Skin of body (tissue), 3 donors: ENCODE measurements at places on chromosomes 1 and 21. TPM values are rescaled to one million over a fixed set of nuclear protein-coding genes. Genes with fewer than 3 reads are reported as not detected.

LENEP gene
- total RNA-seq: not detected

DNA sequence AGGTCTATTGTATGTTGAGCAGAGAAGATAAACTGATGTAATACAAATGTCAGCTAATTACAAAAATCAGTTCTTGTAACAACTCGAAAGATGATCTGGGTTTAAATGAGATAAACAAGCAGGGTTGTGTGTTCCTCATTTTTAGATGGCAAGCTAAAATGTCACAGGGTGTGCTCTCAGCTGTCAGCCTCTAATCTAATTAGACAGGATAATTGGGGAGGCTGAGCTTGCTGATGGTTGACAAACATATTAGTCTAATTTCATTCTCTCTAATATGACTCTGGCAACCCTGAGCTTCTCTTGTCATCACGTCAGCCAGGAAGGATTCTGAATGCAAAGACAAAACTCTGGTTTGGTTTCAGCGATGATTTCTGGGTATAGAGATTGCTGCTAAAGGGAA, 335.3 kb upstream of the KAZN start:
- peak; percentile 22 for DNase-seq

IRF6 gene
- total RNA-seq: 77.9 TPM

GRCh38 chr1:9910423-9911178, 532 bp upstream of the CTNNBIP1 start:
- peak; percentile 98 for DNase-seq

DNA sequence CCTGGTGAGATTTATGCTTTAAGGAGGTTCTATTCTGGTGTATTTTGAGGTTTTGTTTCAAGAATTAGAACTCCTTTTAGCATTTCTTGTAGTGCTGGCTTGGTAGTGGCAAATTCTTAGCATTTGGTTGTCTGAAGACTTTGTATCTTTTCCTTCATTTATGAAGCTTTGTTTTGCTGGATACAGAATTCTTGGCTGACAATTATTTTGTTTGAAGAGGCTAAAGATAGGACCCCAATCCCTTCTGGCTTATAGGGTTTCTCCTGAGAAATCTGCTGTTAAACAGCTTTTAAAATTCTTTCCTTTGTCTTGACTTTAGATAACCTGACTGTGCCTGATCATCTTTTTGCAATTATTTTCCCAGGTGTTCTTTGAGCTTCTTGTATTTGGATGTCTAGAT, 58.6 kb downstream of the GPR137B start:
- DNase-seq: no peak

AUNIP gene
- total RNA-seq: 1.1 TPM

LHX4 gene
- total RNA-seq: 0.10 TPM

CCDC185 gene
- total RNA-seq: not detected

CFH gene
- total RNA-seq: 44.9 TPM

- no peak for DNase-seq
Measured at GRCh38 chr1:175470591-175470990, 272.8 kb downstream of the TNR start.

DNA sequence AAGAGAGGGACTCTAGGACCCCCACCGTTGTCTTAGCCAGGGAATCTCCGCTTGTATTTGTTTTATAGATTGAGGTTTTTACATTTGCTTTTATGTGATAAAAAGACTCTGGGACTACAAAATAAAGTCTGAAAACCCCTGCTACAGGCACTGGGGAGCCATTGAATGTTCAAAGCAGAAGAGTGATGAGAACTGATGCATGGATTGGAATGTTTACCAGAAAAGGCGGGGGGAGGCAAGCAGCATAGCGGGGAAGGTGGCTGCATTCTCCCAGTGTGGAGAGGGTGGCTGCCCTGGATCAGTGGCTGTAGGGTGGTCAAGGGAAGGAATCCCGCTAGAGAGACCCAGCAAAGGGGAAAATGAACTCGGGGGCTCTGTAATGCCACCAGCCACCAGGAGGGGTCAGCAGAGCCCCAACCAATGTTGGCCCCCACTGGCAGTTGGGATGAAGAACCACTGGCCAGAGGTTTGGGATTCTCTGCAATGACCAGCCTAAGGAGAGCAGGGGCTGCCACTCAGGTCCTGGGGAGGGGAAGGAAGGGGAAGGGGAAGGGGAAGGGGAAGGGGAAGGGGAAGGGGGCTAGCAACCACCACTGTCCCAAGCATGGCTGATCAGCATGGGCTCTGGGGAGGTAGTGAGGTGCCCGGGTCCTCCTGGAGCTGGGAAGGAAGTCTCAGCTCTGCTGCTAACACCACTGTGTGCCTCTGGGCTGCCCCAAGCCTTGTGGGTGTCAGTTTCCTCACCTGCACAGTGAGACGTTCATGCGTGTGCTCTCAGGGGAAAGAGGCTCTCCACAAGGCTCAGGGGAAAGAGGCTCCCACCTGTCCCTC, 19.2 kb upstream of the PEF1 start:
- DNase-seq: no peak

GRCh38 chr1:180948641-180949615, 36.2 kb downstream of the KIAA1614 start:
- no peak for DNase-seq

GRCh38 chr1:64019818-64020217, 183.6 kb upstream of the UBE2U start:
- DNase-seq: peak; percentile 32

GRCh38 chr1:70117046-70117445, 88.3 kb downstream of the LRRC40 start:
- DNase-seq: no peak

DNA sequence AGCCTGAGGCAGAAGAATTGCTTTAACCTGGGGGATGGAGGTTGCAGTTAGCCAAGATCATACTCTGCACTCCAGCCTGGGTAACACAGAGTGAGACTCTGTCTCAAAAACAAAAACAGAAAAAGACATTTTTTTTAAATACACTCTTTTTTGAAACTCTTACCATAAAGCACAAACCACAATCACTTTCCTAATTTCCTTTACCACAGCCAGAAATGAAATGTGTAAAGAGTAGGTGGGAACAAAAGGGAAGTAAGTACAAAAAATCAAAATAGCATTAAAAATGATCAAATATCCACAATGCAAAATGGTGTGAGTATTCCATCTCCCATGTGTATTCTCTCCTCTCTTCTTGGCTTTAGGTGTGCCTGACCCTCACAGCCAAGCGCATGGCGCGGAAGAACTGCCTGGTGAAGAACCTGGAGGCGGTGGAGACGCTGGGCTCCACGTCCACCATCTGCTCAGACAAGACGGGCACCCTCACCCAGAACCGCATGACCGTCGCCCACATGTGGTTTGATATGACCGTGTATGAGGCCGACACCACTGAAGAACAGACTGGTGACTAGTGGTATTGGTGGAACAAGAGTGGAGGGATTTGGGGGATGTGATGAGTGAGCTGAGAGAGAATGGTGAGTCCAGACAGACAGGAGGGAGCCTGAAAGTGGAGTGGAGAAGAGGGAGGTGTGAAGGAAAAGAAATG, 14.9 kb downstream of the ATP1A4 start:
- DNase-seq: no peak

DNA sequence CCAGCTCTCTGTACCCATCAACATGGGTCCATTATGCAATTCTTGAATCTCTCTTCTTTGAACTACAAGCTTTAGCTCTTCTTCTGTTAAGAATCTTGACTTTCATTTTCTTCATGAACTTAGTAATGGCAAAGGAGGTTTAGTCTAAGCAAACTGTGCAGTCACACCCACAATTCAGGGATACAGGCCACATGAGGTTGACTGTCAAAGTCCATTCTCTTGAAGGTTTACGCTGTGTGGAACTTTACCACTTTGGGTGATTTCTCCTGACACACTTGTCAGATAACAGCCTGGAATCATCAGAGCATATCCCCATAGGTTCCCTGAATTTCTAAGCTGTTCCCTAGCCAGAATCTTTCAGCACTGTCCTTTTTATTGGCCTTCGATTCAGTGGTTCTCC, 48.0 kb upstream of the NHLH2 start:
- DNase-seq: no peak

DNA sequence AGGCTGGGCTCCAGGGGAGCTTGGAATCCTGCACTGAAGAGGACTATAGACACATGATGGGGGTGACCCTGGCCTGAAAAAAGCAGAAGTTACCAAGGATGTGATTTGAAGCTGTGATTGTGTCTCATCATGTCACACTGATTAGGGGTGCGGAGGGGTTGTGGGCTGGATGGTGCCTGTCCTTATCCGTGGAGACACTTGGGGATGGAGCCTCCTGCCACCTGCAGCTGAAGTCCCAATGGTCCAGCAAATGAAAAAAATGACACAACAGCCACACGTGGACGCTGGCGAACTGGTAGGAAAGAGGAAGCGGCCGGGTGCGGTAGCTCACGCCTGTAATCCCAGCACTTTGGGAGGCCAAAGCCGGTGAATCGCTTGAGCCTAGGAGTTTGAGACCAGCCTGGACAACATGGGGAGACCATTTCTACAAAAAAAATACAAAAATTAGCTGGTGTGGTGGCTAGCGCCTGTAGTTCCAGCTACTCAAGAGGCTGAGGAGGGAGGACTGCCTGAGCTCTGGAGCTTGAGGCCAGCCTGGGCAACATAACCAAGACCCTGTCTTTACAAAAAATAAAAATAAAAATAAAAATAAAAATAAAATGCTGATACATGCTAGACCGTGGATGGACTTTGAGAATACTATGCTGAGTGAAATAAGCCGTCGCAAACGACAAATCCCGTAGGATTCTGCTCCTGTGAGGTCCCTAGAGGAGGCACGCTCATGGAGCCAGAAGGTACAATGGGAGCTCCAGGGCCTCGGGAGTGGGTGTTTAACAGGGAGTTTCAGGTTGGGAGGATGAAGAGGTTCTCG, 838 bp upstream of the IBA57 start:
- DNase-seq: no peak

- DNase-seq: no peak
Measured at GRCh38 chr1:227845519-227845918, 30.0 kb downstream of the PRSS38 start.

DNA sequence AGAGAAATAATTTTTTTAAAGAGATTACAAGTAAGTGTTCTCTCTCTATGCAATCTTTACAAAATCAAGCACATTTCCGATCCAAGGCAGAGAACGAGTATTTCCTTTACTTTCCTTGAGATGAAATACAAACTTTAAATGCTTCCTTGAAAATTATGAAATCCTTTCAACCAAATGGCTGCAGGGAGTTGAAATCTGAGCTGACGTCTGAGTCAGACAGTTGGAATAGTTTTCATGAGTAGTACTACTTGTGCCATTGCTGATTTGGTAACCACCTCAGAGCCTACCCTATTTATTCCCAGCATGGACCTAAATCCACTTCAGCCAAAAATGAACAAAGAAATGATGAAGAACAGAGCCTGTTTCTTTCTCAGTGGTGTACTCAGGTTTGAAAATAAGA, 183.6 kb downstream of the GIPC2 start:
- peak; percentile 13 for DNase-seq

GRCh38 chr1:192550922-192551534, 24.5 kb upstream of the RGS1 start:
- DNase-seq: no peak

DNA sequence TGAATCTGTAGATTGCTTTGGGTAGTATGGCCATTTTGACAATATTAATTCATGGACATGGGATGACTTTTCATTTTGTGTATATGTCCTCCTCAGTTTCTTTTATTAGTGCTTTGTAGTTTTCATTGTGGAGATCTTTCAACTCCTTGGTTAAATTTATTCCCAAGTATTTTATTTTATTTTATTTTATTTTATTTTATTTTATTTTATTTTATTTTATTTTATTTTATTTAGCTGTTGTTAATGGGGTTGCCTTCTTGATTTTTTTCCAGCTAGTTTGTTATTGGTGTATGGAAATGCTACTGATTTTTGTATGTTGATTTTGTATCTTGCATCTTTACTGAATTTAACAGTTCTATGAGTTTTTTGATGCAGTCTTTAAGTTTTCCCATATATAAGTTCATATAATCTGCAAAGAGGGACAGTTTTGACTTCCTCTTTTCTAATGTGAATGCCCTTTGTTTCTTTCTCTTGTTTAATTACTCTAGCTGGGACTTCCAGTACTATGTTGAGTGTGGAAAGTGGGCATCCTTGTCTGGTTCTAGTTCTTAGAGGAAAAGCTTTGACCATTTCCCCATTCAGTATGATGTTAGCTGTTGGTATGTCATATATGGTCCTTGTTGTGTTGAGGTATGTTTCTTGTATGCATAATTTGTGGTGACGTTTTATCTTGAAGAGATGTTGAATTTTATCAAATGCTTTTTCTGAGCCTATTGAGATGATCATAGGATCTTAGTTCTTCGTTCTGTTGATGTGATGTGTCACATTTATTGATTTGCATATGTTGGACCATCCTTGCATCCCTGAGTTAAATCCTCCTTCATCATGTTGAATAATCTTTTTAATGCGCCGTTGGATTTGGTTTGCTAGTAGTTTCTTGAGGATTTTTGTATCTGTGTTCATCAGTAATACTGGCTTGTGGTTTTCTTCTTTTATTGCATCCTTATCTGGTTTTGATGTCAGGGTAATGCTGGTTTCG, 14.3 kb downstream of the CEPT1 start:
- DNase-seq: no peak

KCNQ4 gene
- 1.8 TPM for total RNA-seq

GRCh38 chr1:44609412-44609767, 64.9 kb downstream of the TMEM53 start:
- DNase-seq: no peak

DNA sequence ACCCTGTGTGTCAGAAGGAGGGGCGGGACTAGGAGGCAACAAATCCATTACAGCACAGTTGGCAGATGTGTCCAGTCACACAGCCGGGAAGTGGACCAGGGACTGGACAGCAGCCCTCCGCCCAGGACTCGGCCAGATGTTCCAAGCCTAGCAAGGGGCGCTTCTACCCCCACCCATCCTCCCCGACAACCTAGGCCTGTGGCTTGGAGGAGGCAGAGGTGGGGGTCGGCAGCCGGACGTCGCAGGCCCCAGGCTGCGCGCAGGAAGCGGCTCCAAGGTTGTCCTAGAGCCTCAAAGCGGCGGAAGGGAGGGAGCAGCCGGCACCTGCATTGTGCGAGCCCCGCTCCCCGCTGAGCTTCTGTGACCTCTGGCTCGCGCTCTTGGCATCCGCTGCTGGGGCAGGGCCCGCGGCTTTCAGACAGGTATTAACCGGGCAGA, 20.6 kb upstream of the MYCL start:
- no peak for DNase-seq

GRCh38 chr1:4662723-4663122, 8.3 kb downstream of the AJAP1 start:
- DNase-seq: no peak

PGLYRP4 gene
- total RNA-seq: 4.3 TPM

GRCh38 chr1:243892456-243892855, 42.4 kb upstream of the AKT3 start:
- no peak for DNase-seq

DNA sequence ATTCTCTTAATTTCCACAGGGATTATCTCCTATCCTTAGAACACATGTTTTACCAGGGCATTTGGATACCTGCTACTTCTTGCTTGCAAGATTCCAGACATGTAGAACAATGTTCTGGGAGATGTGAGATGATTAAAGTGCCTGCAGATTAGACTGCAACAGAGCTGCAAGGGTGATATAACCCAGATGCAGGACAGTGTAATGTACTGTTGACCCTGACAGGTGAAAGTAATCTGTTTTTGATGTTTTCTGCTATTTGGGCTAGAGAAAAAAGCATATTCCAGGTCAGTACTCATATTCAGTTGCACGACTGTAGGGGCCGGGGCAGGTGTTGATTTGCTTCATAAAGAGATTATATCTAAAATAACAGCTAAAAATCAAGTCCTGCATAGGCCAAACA, 27.1 kb upstream of the TMEM54 start:
- DNase-seq: no peak

KRTAP11-1 gene
- 25.4 TPM for total RNA-seq

BCAN gene
- 2.1 TPM for total RNA-seq

GRCh38 chr1:22343456-22344328, 108.0 kb upstream of the ZBTB40 start:
- DNase-seq: no peak

GRCh38 chr1:101219924-101220870, 16.6 kb upstream of the S1PR1 start:
- DNase-seq: no peak

- no peak for DNase-seq
Measured at GRCh38 chr21:33390479-33390878, 12.7 kb upstream of the IFNGR2 start.
